ENCODE measurements at places on chromosomes 4 and X. TPM values are rescaled to one million over a fixed set of nuclear protein-coding genes. Genes with fewer than 3 reads are reported as not detected.

GRCh38 chrX:28609003-28609402 lies 21.8 kb downstream of the IL1RAPL1 start:
- DNase-seq: no peak

- DNase-seq: no peak
Measured at GRCh38 chr4:187436251-187436650, 559.3 kb upstream of the ZFP42 start.

DNA sequence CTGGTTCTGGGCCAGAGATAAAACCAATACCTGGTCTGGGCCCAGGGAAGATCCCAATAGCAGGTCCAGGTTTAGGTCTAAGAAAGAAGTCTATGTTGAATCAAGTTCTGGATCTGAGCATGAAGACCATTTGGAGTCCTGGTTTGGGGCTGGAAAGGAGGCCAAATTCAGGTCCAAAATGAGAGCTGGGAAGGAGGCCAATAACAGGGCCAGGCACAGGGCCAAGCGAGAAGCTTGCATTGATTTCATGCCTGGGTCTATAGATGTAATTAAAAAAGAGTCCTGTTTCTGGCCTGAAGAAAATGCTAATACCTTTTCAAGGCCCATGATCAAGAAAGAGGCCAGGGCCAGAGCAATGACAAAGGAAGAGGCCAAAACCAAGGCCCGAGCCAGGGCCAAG lies 3.4 kb downstream of the GPRASP1 start:
- DNase-seq: no peak

DNA sequence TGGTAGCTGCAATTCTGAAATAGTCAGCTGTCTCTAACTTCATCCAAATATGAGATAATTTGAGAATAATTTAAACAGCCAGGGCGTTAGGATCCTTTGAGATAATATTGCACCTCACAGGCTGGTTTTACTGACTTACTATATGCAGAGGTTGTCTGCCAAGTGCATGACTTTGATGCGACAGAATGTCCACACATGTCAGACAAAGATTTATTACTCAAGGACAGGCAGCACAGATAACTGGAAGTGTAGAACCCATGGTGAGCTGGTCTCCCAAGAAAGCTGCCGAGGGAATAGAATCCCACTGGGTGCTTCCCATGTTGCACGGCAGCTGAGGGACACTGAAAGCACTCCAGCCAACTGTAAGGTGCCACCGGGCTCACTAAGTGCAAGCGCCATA lies 166.2 kb upstream of the GALNTL6 start:
- no peak for DNase-seq

CYBB gene
- total RNA-seq: 0.04 TPM

Measured in H9 (cell line).